CD4-positive, alpha-beta T cell treated with Interleukin-2 at 100 ng/mL for 4 hours (primary cell): ENCODE measurements at places on chromosomes 11 and 22.

GRCh38 chr22:22856885-22857606, 30.6 kb upstream of the IGLL5 start:
- DNase-seq, result no peak

- no peak for DNase-seq
These were observed 15.4 kb upstream of the GDPD4 start for GRCh38 chr11:77316733-77317342.

GRCh38 chr22:28601915-28602314, 77.7 kb downstream of the TTC28 start:
- DNase-seq, result no peak

DNA sequence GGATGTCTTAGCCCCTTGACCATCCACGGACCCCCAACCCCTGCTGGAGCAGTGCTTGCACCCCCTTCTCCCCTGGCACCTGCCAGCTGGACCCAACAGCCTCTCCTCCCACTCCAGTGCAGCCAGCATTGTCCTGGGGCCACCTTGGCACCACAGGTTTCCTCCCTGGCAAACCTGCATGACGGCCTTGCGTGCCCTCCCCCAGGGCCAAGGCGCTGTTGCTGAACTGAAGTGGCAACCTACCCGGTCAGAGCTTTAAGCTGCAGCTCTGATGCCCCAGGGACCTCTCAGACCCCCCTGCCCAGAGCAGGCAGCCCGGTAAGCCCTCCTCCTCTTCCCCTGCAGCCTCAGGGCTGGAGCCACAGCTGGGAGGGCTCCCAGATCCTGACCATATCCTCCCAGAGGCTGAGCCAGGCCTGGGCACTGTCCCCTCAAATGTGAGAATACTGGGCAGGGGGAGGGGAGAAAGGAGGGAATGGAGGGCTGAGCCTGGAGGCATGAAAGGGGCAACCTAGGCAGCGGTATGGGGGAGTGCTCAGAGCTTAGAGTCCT, 1.8 kb upstream of the LRRC75B start:
- DNase-seq, result no peak

DNA sequence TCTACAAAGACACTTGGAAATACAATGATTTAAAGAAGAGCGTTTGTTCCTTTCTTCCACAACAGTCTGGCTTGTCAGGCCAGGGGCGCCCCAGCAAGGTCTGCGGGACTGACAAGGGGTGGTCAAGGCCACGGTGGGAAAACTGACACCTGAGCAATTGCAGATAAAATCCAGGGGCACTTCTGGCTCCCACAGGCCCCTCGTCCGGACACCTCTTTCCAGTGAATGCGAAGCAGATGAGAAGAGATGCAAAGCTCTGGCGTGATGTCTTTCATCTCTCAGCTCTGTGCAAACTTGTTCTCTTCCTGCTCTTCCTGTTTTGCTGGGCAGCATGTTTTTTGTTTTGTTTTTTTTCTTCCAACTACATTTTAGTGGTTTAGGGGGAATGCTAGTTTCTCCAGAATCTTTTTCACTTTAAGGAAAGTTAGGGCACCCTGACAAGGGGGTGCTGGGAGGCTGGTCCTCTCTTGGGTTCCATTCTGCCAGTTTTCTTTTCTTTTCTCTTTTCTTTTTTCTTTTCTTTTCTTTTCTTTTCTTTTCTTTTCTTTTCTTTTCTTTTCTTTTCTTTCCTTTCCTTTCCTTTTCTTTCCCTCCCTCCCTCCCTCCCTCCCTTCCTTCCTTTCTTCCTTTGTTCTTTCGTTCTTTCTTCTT, 11.1 kb upstream of the CBX6 start:
- DNase-seq, result no peak

DNA sequence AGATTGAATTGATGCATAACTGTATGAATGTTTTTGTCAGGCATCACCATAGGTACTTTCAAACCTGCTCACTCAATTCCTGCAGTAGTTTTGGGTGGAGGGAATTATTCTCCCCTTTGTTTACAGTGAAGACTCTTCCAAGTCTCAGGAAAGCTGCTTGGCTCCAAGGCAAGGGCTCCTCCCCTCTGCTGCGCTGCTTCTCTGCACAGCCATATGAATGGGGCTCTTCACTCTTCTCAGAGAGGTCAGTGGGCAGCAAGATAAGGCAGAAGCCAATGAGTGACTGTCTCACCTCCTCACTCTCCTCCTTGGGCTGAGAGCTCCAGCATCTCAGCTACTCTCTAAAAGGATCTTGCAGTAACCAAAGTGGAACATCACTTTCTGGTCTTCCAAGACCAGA, 165.7 kb upstream of the TTC12 start:
- DNase-seq, result no peak

DNA sequence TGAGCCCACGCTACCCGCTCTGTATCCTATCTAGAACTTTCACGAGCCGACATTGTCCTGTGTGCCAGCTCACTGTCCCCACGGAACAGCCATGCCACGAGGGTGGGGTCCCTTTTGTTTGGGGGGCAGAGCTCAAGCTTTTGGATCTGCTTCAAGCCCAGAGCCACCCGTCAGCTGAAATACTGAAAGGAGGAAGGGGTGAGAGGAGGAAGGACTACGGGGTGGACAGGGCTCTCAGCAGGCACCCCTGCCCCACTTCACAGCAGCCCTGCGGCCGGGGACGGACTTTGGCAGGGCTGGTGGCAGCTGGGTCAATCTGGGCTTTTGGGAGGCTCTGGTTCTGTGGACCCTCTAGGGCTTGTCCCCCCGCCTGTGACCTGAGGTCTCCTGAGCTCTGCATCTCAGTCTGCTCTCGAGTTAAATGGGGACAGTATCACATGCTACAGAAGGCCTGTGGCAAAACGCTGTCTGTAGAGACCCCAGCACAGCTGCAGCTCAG, 30.0 kb upstream of the MUC5AC start:
- DNase-seq, result no peak

- peak; percentile 58 for DNase-seq
These were observed 31.3 kb downstream of the TMEM123 start for GRCh38 chr11:102421261-102421660.

DNA sequence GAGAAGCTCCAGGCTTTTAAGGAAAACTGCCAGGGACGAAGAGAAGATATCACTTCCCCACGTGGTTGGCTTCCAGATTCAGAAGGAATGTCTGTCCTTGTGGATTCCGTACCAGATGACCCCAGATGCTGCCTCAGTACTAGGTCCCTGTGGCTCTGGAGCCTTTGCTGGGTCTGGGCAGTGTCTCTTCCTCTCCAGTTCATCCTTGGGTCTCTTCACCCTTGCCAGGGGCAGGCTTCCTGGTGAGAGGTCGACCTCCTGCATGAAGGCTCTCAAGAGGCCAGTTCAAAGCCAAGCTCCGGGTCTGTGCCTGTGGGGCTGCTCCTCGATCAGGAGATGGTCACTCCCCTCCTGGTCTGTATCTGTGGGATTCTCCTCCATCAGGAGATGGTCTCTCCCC, 74.7 kb upstream of the B3GAT1 start:
- DNase-seq, result no peak

- DNase-seq, result no peak
These were observed 12.1 kb downstream of the CPSF7 start for GRCh38 chr11:61417670-61418069.

DNA sequence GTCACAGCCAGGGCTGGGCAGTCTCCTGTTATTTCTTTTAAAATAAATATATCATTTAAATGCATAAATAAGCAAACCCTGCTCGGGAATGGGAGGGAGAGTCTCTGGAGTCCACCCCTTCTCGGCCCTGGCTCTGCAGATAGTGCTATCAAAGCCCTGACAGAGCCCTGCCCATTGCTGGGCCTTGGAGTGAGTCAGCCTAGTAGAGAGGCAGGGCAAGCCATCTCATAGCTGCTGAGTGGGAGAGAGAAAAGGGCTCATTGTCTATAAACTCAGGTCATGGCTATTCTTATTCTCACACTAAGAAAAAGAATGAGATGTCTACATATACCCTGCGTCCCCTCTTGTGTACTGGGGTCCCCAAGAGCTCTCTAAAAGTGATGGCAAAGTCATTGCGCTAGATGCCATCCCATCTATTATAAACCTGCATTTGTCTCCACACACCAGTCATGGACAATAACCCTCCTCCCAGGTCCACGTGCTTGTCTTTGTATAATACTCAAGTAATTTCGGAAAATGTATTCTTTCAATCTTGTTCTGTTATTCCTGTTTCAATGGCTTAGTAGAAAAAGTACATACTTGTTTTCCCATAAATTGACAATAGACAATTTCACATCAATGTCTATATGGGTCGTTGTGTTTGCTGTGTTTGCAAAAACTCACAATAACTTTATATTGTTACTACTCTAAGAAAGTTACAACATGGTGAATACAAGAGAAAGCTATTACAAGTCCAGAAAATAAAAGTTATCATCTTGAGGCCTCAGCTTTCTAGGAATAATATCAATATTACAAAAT, 13.4 kb downstream of the OR51B4 start:
- no peak for DNase-seq

DNA sequence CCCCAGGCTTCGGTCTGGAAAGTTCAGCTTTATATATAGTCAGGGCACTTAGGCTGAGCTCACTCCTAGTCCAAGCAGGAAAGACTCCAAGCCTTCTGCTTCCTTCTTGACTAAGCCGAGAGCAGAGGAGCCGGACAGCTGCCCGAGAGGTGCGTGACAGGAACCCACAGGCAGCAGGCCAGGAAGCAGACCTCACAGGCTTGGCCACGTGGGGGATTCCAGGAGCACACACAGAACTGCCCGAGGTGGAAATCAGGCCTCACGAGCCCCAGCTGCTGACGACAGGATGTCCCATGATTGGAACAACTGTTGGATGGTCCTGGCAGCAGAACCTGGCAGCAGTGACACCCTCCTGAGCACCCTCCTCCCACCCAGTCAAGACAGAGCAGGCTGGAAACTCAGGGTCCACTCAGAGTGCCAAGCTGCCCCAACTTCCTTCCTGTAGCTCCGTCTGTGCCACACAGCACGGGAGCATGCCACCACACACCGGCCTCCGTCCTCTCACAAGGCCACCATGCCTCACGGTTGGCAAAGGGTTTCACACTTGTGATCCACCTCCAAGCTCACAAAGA, 5.4 kb downstream of the PLA2G6 start:
- peak; percentile 43 for DNase-seq

- no peak for DNase-seq
These were observed 143.3 kb downstream of the FBXO7 start for GRCh38 chr22:32617903-32618302.

DNA sequence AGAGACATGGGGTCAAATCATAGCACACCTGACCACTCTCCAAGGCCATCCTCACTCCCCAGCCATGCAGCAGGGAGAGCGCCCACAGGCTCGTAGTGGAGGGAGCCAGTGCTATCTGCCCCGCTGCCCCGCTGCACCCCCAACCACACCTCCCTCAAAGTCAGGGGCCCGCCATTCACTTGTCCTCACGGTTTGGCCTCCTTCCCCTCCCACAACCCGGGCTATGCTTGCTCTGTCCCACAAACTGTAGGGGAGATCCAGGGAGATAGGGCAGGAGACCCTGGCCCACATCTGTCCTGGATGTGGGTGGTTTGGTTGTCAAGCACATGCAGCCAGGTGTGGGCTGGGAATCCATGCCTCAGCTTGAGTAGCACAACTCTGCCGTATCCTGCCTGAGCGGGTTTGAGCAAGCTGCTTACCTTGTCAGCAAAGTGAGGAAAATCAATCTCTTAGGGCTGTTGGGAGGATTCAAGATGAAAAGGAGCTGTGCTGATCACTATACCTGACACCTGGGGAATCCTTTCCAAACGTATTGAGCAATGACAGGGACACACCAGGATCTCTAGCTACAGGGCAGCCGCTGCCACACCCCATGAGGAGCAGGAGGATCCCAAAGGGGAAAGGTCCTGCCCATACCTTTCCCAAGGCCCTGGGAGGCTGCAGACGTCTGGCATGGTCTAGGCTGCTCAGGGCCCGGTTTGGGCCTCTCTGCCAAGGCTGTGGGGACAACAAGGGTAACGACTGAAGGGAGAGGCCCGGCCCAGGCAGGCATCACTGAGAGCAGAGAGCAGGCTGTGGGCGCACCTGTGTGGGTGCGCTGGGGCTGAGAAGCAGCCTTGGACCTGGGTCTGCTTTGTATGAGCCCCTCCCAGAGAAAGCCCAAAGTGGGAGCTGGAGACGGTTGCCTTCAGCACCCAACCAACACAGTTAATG, 23.3 kb downstream of the KCNJ5 start:
- no peak for DNase-seq

DNA sequence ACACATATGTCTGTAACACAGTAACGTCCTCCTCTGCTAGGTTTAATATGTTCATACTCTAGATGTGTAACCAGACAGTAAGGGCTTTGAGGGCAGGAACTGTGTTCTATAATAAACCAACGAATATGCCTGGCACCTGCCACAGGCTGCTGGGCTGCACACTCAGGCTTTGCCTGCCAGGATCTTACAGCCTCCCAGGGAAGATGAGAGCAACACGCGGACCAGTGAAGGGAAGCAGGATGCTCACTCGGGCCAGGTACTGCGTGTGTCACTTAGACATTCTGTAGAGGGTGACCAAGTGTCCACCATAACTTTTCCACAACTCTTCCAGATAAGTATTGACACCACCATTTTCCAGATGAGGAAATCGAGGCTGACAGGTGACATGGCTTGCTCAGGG, 21.7 kb upstream of the BAIAP2L2 start:
- DNase-seq, result no peak
